Heart left ventricle (tissue), 16 donors: ENCODE measurements at places on chromosomes 3 and 15. TPM values are rescaled to one million over a fixed set of nuclear protein-coding genes. Genes with fewer than 3 reads are reported as not detected.
A peak's percentile ranks its signal among the peaks of the same experiment; 100 is the strongest.

GRCh38 chr3:116040152-116040551 lies 405.1 kb downstream of the LSAMP start:
- H3K4me1 ChIP-seq = peaks cover 8% of the 10 kb centered on the region
- DNase-seq = no peak
- no peaks in the 10 kb centered on the region for H3K36me3 ChIP-seq
- no peaks in the 10 kb centered on the region for H3K27me3 ChIP-seq
- H3K4me3 ChIP-seq = no peak overlapping the region

DNA sequence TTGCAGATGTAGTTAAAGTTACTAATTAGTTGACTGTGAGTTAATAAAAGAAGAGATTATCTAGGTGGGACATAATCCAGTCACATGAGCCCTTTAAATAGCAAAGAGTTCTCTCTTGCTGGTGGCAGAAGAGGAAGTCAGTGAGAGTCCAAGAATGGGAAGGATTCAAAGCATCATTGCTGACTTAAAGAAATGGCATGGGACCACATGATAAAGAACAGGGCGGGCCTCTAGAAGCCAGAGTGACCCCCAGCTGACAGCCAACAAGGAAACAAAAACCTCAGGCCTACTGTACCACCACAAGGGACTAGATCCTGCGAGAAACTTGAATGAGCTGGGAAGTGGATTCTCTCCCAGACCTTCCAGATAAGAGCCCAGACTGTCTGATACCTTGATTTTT lies 447.2 kb upstream of the CCDC54 start:
- no peak overlapping the region for H3K27ac ChIP-seq
- no peaks in the 10 kb centered on the region for H3K4me1 ChIP-seq
- H3K27me3 ChIP-seq = no peaks in the 10 kb centered on the region
- no peak for DNase-seq

DNA sequence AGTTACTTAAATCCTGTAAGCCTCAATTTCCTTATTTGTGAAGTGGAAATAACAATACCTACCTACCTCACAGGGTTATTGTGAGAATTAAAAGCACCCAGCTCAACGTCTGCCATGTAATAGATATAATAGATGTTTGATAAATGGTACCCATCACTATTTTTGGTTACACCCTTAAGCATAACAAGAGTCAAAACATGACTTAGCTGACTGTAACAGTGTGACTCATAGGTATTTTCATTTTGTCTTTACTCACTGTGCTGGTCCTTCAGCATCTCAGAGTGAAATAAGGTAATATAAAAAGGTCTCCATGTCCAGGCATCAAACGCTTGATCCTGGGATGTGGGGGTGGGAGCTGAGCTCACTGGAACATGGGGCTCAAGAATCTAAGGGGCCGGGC lies 3.1 kb downstream of the CPLX3 start:
- H3K27ac ChIP-seq = no peak overlapping the region
- H3K4me1 ChIP-seq = no peaks in the 10 kb centered on the region
- no peak for DNase-seq
- H3K36me3 ChIP-seq = no peaks in the 10 kb centered on the region
- peaks cover 8% of the 10 kb centered on the region for H3K27me3 ChIP-seq

- H3K4me3 ChIP-seq = no peak overlapping the region
- H3K4me1 ChIP-seq = peaks cover 5% of the 10 kb centered on the region
- no peak overlapping the region for H3K27ac ChIP-seq
- DNase-seq = no peak
Measured at GRCh38 chr3:187989575-187990153, 164.3 kb upstream of the LPP start.

- H3K4me1 ChIP-seq = no peaks in the 10 kb centered on the region
- H3K36me3 ChIP-seq = no peaks in the 10 kb centered on the region
- no peak overlapping the region for H3K27ac ChIP-seq
- H3K27me3 ChIP-seq = no peaks in the 10 kb centered on the region
Measured at GRCh38 chr15:84142888-84143337, 92.7 kb upstream of the GOLGA6L4 start.

DNA sequence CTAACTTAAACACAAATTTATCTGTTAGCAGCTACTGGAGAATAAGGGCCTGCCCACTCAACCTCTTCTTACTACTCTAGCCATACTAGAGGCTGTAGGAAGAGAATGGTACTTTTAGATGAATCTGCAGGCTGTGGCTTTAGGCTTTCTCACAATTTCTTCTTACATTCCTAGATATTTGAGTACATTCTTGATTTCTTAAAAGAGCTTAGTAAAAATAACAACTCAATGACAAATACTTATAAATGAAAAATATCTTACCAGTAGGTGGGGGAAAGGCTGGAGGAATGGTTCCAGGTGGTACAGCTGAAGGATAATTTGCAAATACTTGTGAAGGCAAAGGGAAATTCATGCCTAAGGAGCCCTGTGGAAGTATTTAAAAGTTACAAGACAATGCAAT lies 92.9 kb upstream of the GK5 start:
- peaks cover 6% of the 10 kb centered on the region for H3K4me1 ChIP-seq
- H3K27me3 ChIP-seq = no peaks in the 10 kb centered on the region
- H3K36me3 ChIP-seq = peaks cover 23% of the 10 kb centered on the region
- H3K27ac ChIP-seq = no peak overlapping the region
- H3K4me3 ChIP-seq = no peak overlapping the region
- no peak for DNase-seq

GRCh38 chr15:63514531-63514943 lies 10.1 kb downstream of the USP3 start:
- no peaks in the 10 kb centered on the region for H3K27me3 ChIP-seq
- no peak overlapping the region for H3K27ac ChIP-seq
- H3K4me1 ChIP-seq = no peaks in the 10 kb centered on the region
- no peak overlapping the region for H3K4me3 ChIP-seq

DNA sequence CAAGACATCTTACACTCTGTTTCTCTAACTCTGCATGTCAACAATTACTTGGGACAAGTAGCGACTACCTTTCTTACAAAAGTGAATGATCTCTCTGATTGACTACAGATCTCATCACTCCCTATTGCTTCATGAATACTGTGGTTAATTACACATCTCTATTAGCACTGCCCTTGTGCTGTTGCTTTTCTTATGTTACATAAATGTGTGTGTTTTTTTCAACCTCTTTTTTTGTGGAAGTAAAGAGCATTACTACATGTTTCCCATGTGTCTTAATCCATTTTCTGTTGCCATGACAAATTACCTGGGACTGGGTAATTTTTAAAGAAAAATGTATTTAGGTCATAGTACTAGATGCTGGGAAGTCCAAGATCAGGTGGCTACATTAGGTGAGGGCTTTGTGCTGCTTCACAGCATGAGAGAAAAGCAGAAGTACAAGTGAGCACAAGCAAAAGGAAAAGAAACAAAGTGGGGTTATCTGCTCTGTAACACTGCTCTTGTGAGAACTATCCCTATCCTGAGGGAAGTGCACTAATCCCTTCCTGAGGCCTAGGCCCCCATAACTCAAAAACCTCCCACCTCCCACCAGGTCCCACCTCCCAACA lies 298.2 kb upstream of the SATB1 start:
- H3K36me3 ChIP-seq = no peaks in the 10 kb centered on the region
- H3K27me3 ChIP-seq = no peaks in the 10 kb centered on the region
- no peak overlapping the region for H3K4me3 ChIP-seq
- no peak for DNase-seq
- no peak overlapping the region for H3K27ac ChIP-seq

- no peaks in the 10 kb centered on the region for H3K4me1 ChIP-seq
- no peaks in the 10 kb centered on the region for H3K36me3 ChIP-seq
- H3K27me3 ChIP-seq = no peaks in the 10 kb centered on the region
- H3K4me3 ChIP-seq = no peak overlapping the region
Measured at GRCh38 chr15:32649342-32649741, 7.8 kb downstream of the SCG5 start.

DNA sequence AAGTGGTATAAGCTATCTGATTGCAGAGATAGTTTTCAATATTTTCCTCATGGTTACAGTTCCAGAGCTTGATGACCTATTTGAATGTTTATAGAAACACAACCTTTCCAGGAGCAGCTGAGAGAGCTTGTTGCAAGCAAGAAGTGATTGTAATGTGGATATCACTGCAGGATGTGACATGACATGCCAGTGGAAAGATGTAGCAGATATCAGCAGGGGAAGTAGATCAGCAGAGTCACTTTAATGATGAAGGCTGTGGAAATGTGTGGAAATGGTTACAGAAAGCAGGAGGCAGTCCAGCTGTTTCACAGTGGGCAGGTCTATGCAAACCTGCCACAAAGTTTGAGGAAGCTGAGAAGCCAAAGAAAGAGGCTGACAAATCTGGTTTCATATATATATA lies 21.0 kb downstream of the TMEM158 start:
- peaks cover 7% of the 10 kb centered on the region for H3K27me3 ChIP-seq
- H3K4me3 ChIP-seq = no peak overlapping the region
- H3K4me1 ChIP-seq = no peaks in the 10 kb centered on the region
- no peaks in the 10 kb centered on the region for H3K36me3 ChIP-seq
- DNase-seq = no peak

DNA sequence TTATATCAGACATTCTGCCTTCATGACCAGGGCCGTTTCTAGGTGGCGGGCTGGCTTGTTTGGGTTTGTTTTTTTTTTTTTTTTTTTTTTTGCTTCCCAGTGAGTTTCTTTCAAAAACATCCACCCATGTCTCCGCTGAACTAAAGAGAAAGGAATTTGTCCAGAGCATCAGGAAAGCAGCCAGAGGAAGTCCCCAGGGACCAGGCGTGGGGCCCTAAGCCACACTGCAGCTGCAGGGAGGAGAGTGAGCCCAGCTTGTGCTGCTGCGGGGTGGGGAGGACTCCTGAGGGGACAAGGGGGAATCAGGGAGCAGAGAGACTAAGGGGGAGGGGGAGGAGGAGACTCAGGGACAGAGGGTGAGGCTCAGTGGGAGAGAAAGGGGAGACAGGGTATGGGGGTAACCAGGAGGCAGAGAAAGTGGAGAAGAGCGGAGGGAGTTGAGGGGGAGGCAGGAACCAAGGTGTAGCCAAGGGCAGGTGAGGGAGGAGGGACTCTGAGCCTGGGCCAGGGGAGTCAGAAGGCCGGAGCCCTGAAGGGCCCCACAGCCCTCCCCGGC lies 49.5 kb downstream of the CYP11A1 start:
- DNase-seq = peak; percentile 93
- peak overlapping the region; percentile 72 for H3K27ac ChIP-seq
- no peaks in the 10 kb centered on the region for H3K36me3 ChIP-seq
- no peaks in the 10 kb centered on the region for H3K27me3 ChIP-seq

- peak within 1 kb of the TSS; percentile 85 for H3K4me3 ChIP-seq
- no peaks in the 10 kb centered on the region for H3K36me3 ChIP-seq
- peak; percentile 72 for DNase-seq
Measured at GRCh38 chr3:124033360-124034015, 41.6 kb upstream of the ROPN1 start.

Gene ACKR2
- 1.2 TPM for total RNA-seq

Gene CEP19
- total RNA-seq = 2.8 TPM

Gene LXN
- 2.8 TPM for total RNA-seq

Gene INKA1
- 4.1 TPM for total RNA-seq

Gene EIF4A2
- total RNA-seq = 358 TPM
